HTR-8/SVneo (cell line): ENCODE measurements at places on chromosomes 11 and 22.
A peak's percentile ranks its signal among the peaks of the same experiment; 100 is the strongest.

- no peak for DNase-seq
These were observed 14.1 kb upstream of the CBX7 start for GRCh38 chr22:39166547-39166946.

DNA sequence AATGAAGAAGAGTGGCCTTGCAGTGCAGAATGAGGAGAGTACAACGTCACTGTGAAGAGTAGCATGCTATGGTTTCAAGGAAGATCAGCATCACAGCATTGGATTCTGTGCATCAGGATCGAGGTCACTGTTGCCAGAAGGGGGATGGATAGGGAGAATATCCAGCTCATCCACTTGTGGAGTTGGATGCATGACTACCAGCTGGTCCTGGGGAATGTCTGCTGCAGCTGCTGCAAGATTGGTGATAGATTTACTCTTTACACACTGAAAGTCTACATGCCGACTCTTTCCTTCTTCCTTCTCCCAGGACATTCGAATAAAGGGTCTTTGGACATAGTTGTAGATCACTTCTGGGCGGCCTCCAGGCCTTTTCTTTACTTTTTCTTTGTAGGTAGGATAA, 74.3 kb downstream of the BTBD10 start:
- DNase-seq = no peak

GRCh38 chr11:66918741-66919140, 39.4 kb downstream of the PC start:
- DNase-seq = no peak

GRCh38 chr11:117855912-117856651, 20.4 kb downstream of the FXYD6 start:
- DNase-seq = no peak

GRCh38 chr11:100671471-100671870, 15.6 kb upstream of the ARHGAP42 start:
- DNase-seq = no peak

- no peak for DNase-seq
These were observed 53.1 kb downstream of the APIP start for GRCh38 chr11:34863048-34863447.

DNA sequence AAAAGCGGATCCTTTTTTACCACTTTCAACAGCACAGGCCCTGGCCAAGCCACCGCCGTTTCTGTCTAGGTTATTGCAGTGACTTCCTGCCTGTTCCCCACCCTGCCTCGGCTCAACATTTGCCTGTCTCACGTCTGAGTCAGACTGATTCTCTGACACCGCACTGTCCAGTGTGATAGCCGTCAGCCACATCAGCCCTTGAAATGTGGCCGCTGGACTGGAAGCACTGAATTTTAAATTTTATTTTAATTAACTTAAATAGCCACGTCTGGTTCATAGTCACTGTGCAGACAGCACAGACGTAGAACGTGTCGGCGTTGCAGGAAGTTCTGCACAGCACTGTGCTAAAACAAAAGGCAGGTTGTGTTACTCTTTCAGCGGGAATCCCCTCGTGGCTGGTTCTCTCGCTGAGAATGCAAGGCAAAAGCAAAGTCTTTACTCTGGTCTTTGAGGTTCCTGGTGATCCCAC, 56.3 kb upstream of the ADSL start:
- no peak for DNase-seq

- DNase-seq = peak; percentile 95
These were observed 13.5 kb upstream of the SORL1-AS1 start for GRCh38 chr11:121466063-121466794.

DNA sequence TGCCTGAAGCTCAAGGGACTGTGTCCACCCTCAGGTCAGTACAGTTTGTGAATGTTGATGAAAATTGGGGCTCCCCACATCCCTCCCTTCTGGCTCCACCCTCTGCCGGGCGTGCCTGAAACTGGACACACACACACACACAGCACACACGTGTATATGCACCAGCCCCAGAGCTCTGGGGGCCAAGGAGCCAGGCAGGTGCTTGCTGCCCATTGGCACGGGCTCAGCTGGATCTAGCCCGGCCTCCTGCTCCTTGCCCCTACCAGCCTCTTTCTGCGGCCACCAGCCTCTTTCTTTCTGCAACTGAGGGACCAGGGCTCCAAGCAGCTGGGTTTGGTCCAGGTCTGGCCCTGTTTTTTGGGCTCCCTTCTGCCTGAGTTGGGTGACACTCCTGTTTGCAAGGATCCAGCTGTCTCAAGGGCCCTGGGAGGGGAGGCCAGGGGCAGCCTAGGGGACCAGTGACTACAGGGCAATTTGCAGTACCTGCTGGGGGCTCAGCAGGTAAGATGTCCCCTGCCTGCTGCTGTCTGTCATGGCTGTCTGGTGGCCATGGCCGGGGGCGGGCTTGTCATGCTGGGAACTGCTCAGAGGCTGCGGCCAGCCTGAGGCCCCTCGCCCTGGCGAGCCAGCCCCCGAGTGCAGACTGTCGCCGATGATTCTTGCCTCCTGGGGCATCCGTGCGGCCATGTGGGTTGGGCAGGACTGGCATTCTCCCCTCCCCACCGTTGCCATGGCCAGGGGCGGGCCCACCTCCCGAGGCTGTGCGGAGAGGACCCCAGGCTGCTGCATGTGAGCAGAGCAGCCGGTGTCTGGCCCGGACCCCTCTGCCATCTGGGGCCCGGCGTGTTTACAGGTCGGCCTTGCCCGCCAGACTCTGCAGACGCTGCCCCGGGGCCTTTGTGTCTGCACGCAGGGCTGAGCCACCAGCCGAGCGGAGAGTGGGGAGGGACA, 51.5 kb upstream of the PPARA start:
- DNase-seq = no peak

DNA sequence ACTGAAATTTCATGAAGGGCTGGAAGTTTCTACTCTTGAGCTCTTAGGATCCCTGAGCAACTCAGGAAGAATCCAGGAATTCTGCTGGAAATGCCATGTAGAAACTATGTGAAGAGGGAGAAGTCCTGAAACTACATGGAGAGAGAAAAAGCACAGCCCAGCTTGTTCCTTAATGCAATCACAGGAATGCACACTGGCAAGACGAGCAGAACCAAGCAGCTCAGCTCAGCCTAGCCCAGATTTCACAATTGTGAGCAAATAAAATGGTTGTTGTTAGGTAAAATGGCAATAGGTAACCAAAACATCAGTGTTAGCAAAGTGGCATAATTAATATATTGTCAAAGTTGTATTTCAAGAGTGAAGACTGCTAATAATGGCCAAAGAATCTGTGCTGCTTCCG, 28.1 kb downstream of the ZNF214 start:
- no peak for DNase-seq

GRCh38 chr11:134238956-134239355, 14.2 kb downstream of the THYN1 start:
- no peak for DNase-seq

- DNase-seq = no peak
These were observed 70.3 kb downstream of the MAML2 start for GRCh38 chr11:96272529-96273222.

DNA sequence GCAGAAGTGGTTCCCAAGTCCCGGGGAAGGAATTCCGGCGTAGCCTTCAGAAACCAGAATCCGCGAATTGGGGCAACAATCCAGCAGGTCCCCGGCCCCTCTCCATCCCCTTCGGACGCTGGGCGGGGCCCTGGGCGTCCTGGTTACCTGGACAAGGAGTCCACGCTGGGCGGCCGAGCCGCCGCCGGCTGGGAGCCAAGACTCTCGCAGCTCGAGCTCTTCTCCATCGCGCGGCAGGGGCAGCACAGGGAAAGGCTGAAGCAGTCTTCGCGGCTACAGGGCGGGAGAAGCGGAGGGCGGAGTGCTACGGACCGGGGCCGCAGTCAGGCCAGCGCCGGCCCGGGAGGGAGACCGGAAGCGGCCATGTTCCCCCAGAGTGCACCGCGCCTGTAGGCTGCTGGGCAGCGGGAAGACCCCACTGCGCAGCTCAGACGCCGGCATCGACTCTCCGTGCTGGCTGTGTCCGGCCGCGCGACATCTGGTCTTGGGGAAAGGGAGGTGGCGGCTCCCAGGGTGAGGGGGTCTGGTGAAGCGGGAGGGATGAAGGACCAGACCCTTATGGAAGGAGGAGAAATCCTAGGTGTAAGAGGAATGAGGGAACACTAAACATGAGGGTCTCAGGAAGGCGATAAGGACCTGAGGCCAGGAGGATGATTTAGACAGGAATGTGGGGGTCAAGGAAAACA, at the start of gene MTMR2:
Gene MTMR2 (minus strand): TSS at position 380 of the 686 bp plus-strand sequence. CDS start 153 bp downstream, at position 227.
- peak; percentile 86 for DNase-seq

DNA sequence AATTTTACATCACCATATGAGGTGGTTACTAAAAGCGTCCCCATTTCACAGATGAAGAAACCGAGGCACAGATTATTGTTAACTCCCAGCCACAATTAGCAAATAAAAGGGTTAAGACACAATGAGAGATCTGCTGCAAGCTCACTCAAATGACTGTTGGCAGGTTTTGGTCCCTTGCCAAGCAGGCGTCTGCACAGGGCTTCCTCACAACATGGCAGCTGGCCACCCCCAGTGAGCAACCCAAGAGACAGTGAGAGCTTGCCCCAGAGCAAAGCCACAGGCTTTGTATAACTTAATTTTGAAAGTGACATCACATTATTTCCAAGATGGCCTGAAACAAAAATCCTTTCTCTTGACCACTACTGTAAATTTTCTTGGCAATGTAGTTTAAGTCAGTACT, 217.6 kb downstream of the NTM start:
- no peak for DNase-seq

GRCh38 chr22:38236786-38237185, 35.0 kb downstream of the MAFF start:
- no peak for DNase-seq

GRCh38 chr11:12166299-12167060, 56.1 kb downstream of the MICAL2 start:
- no peak for DNase-seq

DNA sequence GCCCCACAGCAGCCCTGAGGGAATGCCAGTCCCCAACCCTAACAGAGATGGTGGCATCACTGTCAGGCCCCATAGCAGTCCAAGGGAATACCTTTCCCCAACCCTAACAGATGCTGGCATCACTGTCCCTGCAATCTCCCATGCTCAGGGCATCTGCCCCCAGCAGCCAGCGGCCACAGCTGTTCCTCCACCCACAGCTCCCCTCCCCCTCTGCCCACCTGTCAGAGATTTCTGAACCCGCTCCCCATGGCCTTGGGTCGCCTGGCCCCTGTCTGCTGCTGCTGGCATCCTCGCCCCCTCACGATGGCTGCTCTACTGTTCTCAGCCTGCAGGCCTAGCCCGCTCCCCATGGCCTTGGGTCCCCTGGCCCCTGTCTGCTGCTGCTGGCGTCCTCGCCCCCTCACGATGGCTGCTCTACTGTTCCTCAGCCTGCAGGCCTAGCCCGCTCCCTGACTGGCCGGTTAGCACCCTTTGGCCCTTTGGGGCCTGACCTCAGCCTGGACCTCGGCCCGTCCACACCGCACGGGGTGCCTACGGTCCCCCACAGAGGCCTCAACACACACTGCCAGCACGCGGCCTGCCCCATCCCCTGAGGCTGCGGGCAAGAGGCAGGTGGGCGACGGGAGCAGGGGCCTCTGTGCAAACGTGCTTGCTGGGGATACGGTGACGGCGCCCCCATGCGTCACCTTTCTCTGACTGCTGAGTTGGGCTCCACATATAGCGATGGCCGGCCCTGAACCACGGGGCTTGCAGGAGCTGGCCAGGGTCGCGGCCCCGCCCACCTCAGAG, 20.7 kb downstream of the CHID1 start:
- DNase-seq = no peak

GRCh38 chr11:93983542-93984195, 37.5 kb upstream of the HEPHL1 start:
- no peak for DNase-seq

DNA sequence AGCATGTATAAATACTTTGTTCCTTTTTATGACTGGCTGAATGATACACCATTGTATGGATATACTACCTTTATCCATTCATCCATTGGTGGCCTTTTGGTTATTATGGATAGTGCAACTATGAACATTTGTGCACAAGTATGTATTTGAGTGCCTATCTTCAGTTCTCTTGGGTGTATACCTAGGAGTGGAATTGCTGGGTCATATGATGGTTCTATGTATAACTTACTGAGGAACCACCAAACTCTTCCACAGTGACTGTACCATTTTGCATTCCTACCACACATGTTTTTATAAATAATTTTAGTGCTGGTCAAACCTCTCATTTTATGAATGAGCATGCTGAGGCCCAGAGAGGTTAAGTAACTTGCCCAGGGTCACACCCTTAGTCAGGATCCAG, 3.8 kb upstream of the PATZ1 start:
- DNase-seq = no peak

- peak; percentile 62 for DNase-seq
These were observed 907 bp downstream of the SERPINH1 start for GRCh38 chr11:75562836-75563484.

DNA sequence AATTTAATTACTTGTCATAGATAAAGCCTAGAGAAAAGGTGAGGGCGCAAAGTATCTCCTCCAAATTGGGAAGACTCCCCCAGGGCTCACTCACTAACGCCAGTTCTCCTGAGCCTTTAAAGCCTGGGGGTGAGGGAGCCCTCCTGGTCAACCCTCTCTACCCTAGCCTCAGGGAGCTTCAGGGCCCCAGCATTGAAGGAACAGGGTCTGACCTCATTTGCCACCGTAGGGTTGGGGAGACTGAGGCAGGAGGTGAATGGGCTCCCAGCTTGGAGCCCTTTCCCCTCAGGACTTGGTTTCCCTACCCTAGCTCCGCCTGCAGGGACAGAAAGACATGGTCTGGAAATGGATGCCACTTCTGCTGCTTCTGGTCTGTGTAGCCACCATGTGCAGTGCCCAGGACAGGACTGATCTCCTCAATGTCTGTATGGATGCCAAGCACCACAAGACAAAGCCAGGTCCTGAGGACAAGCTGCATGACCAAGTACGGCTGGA, 1.7 kb downstream of the FOLR2 start:
- no peak for DNase-seq

DNA sequence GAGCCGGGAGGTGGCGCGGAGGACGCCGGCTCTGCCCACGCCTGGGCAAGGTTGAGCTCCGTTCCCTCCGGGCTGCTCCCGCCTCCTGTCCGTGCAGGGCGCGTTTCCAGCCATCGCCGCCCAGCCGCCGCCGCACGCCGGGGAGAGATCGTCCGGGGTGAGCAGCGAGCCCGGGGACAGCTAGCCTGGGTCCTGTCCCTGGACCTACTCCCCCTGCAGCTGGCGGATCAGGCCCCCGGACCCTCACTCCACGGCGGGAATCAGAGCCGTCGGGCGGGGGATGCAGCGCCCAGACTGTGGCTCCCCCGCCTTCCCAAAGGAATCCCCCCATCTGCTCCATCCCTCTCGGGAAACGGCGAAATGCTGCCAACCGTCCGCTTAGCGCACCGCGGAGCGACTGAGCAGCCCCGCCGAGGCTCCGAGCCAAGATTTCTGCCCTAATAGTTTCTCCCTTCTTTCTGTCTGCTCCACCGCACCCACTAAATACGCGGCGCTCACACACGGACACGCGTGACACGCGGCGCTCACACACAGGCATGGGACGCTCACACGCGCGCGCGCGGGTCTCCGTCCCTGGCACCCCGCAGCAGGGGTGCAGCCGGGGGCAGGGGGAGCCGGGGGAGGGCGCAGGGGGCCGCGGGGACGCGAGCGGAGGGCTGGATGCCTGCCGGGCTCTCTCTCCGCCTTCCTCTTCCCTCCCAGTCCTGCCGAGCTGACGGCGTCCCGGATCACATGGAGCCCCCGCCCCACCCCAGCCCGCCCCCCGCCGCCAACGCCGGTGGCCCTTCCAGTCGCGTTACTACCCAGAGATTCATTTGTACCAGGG, at the start of gene KCNJ5:
Gene KCNJ5 (plus strand): TSS at position 814 of the 826 bp plus-strand sequence. CDS start 19,918 bp downstream, outside the sequence.
- peak; percentile 7 for DNase-seq
